ENCODE measurements at places on chromosomes 12 and 14.

GRCh38 chr14:106538201-106538600 is 1011.8 kb downstream of the TMEM121 start:
- no peak for DNase-seq

DNA sequence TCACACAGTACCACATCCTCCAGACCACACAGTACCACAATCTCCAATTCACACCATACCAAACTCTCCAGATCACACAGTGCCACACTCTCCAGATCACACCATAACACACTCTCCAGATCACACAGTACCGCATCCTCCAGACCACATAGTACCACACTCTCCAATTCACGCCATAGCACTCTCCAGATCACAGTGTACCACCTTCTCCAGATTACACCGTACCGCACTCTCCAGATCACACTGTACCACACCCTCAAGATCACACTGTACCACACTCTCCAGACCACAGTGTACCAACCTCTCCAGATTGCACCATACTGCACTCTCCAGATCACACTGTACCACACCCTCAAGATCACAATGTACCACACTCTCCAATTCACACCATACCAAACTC is 184.9 kb downstream of the NTF3 start:
- DNase-seq: no peak

GRCh38 chr14:67068251-67068650 is 121.0 kb upstream of the GARIN2 start:
- no peak for DNase-seq

DNA sequence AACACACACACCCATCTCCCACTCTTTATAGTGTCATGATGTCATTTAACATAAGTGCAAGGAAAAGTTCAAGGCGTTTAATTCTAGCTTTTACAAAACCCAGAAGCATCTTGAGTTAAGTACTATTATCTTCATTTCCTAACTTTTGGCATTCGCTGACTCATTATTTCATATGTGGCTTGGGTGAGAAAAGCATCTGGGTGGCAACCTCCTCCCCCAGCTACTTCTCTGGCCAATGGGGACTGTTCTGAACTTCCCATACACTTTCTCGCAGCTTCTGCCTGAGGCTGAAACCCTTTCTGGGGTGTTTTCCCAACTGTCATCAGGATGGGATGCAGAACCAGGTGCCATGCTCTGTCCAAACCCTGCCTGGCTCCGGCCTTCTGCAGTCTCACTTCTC is 2.8 kb upstream of the MARK3 start:
- DNase-seq: no peak

DNA sequence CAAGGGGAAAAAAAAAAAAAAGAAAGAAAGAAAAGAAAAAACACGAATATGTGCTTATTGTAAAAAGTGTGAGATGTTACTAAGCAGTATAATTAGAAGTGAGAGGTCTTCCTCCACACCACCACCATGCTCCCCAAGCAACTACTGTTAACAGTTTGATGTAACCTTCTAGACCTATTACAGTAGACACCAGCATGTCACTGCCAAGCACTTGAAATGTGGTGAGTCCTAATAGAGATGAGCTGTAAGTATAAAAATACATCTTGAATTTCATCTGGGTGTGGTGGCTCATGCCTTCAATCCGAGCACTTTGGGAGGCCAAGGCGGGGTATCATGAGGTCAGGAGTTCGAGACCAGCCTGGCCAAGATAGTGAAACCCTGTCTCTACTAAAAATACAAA is 8.1 kb upstream of the SNRNP35 start:
- DNase-seq: no peak

DNA sequence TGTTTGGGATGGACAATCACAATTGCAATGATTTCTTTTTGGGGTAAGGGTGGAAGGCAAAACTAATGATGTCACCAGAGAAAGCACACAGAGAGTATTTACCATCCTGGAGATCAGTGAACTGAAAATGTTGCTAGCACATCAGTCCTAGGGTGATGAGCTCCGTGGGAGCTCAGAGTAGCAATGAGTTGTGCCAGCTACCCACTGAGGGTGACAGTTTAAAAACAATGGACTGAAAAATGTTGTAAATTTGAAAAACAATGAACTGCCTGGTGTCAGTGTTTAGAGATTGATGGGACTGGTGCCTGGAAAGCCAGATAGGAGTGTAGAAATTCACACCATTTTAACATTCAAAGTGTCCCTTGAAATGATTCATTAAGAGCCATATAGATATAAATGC is 198.5 kb downstream of the ATP23 start:
- no peak for DNase-seq

DNA sequence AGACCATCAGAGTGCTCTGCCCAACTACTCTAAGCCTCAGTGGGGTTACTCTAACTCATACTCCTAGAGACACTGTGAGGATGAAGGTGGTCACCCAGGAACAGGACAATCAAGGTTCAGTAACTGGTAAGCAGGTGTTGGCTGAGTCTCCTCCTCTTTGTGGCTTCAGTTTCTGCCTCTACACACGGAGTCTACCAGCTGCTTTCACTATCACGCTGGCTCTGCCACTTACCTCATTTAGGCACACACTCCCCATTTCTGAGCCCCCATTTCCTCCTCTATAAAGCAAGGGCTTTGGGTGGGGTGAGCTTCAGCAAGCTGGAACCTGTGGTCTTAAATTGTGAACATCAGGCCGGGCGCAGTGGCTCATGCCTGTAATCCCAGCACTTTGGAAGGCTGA is 7.3 kb upstream of the TCHP start:
- no peak for DNase-seq

- DNase-seq: no peak
Measured at GRCh38 chr12:78865516-78865915, 942 bp downstream of the SYT1 start.

- no peak for DNase-seq
Measured at GRCh38 chr12:2999265-2999841, 40.2 kb downstream of the TEAD4 start.

- no peak for DNase-seq
Measured at GRCh38 chr14:70489579-70490200, 37.7 kb downstream of the ADAM21 start.

- no peak for DNase-seq
Measured at GRCh38 chr12:123801573-123802178, 39.6 kb downstream of the DNAH10 start.

DNA sequence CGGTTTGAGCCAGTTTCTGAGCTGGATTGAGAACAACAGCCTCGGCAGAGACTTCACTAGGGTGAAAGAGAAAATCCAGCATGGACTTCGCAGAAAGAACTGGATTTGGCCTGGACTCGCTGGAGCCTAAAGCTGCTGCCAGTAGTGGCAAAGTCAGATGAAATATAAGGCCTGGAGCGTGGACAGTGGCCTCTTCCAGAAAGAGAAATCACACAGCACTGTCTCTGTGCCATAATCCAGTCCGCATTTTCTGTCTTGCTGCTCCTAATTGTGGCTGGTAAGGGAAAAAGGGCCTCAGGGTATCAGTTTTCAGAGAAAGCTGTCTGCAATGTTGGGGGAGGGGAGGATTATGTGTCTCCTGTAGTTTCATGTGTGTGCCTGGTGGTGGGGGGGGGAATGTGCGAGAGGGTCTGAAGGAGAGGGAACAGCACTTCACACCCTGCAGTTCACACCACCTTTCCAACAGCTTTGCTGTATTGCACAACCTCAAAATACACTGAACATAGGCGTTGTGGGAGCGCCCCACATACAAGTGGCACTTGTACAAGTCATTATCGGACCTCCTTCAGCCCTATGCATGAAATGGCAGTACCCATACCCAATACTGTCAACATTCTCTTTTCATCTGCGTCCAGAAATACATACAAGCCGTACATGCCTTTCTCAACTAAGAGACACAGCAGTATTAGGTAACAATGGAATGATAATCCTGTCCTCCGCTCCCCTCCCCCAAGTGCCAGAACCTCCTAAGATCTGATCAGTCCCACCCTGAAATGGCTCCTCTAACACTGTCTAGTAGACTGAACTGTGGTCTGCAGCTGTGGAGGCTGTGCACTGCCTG is 107.5 kb upstream of the ATF7IP start:
- no peak for DNase-seq

- no peak for DNase-seq
Measured at GRCh38 chr14:71408362-71409030, 501.2 kb downstream of the PCNX1 start.

DNA sequence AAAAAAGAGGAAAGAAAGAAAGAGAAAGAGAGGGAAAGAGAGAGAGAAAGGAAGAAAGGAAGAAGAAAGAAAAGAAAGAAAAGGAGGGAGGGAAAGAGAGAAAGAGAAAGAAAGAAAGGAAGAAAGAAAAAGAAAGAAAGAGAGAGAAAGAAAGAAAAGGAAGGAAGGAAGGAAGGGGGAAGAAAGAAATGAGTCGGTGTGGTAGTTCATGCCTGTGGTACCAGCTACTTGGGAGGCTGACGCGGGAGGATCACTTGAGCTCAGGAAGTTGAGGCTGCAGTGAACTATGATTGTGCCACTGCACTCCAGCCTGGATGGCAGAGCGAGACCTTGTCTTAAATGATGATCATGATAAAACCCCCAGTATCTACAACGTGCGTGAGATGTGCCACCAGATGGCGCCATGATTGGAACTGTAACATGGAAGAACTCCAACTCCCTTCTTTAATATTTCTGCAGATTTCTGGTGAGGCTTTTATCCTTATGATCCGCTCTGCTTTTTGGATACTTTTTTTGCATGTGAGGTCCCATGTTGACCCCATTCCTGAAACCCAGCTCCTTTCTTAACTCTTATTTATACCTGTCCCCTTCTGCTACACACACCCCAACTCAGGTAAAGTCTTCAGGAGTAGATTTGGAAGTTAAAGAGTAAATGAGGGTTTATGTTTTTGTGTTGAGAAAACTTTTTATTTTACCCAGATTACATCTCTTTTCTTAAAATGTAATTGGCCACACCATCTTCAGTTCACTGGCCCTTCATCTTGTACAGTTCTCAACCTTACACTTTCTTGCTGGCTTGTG is 25.6 kb downstream of the RNASE10 start:
- DNase-seq: no peak

- DNase-seq: no peak
Measured at GRCh38 chr14:91350813-91351511, 66.7 kb downstream of the CCDC88C start.

DNA sequence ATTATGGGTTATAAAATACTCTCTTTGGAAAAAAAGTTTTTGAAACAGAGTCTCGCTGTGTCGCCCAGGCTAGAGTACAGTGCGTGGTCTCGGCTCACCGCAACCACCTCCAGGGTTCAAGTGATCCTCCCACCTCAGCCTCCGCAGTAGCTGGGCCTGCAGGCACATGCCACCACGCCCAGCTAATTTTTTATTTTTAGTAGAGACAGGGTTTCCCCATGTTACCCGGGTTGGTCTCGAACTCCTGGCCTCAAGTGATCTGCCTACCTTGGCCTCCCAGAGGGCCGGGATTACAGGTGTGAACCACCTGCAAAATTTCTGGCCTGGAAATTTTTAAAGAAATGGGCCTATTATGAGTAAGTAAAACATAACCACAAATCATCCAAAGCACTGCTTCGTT is 3.8 kb downstream of the USP15 start:
- DNase-seq: no peak

- DNase-seq: no peak
Measured at GRCh38 chr14:49999146-49999761, 106.4 kb downstream of the ARF6 start.

- no peak for DNase-seq
Measured at GRCh38 chr14:31682768-31683167, 121.6 kb downstream of the NUBPL start.

DNA sequence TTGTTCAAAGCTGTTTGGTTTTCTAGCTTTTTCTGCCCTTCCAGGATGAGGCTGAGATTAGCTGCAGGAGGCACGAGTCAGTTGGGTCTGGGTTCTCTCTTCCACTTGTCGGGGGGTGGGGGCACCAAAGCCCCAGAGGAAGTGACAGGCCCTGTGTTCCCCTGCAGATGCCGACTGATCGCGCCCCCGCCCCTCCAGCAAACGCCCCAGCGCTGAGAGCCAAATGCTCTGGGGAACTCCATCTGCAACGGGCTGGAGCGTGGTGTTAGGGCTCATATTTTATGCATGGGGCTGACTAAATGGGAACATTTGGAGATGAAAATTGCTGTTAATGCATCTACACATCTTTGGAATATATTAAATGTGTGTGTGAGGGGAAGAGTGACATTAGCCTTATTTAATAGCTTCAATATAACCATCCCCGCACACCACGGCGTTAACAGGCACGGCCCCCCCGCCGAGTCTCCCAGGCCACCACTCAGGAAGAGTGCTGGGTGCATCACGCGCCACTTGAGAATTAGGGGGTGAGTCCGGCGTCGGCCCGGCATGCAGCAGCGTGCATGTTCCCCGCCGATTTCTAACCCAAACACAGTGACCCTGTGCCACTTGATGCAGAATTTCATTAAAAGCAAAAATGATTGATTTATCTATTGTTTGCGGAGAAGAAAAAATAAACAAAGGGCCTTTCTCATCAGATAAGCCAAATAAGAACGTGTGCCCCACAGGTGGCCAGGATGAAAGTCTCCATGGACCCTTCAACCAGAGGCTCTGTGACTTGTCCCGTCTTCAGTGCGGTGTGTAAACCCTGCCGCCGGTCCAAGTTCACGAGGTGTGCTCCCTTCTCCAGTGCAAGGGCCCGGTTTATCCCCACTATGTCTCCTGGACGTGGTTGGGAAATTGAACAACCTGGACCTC is 165.0 kb upstream of the RTL1 start:
- no peak for DNase-seq

DNA sequence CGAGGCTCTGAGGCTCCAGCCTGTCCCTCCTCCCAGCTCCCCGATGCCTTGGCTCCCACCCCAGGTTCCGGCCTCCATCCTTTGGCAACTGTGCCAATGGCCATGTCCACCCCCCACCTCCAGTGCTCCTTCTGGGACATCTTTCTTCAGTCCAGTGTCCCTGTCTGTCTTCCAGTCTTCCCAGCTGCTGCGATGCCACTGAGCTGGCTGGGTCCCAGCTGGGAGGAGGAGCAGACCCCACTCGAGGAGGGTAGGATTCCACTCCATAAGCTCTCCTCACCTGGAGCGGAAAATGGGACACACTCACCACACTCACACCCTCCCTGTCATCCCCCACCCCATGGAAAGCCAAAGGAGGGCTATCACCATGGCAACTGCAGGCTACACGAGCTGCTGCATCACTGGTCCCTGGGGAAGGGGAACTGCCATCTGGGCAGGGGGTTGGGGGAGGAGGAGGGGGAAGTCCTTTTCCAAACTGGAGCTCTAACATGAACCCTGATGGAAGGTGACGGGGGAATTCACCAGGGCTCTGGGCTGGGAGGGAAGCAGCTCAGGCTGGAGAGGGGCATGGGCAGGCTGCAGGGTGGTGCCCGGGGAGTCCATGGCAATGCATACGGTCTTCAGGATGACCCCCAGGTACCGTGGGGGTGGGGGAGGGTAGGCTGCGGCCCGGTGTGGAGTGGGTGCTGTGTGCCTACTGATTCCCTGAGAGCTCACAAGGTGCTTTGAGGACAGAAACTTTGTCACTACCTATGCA is 94.3 kb downstream of the LRRC74A start:
- DNase-seq: no peak

GRCh38 chr14:73422515-73422914 is 35.8 kb downstream of the NUMB start:
- no peak for DNase-seq

- no peak for DNase-seq
Measured at GRCh38 chr12:102848832-102849231, 68.2 kb downstream of the PAH start.
